ENCODE measurements at places on chromosomes 7 and 10.

DNA sequence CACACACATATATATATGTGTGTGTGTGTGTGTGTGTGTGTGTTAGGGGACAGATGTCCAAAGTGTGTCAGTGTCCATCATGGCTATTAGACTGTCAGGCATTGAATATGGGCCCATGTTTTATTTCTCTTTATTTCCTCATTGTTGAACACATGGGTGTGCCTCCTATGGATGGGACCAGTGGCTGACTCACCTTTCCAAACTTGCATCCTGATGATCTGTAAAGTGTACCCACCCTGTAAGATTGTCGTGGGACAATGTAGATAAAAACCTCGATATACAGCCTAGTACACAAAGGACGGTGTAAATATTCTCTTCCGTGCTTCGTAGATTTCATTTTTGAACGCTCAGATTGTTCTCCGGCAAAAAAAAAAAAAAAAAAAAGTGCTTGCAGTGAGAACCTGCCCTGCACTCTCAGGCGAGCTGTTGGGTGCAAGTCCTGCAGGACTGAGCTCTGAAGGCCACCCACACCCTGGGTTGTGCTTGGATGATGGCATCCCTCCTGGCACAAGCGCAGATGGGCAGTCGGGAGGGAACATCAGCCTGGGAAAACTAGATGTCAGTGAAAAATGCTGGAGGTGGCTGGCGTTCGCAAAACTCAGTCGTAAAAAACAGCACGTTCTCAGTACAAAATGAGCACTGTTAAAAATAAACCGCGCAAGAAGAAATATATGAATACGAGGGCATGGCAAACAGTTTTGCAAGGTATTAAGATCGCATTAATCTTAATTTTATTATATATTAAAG lies 166.9 kb downstream of the CUX1 start:
- no peak for DNase-seq

- DNase-seq = no peak
Observed at GRCh38 chr10:48604991-48605508, at the start of gene ARHGAP22. TSS of gene ARHGAP22 (minus strand) at chr10:48605073. CDS start at chr10:48604796, 277 bp downstream.

DNA sequence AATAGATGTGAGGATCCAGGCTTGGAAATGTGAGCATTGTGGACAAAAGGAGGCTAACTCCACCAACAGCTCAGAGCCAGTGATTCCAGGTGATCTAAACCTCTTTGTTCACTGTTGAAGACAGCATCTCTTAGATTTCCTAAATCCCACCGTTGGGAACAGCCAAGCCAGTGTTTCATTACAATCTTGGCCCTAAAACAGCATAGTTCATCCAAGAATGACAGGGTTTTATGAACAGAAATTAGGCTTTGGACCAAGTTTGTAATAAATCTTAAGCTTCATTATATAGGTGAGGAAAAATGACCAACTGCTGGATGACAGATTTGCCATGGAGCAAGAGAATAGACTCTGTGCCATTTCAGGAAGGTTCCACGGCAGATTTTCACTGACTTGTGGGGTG lies 65.8 kb downstream of the MTURN start:
- DNase-seq = no peak

GRCh38 chr7:5625938-5626337 lies 155.5 kb downstream of the RNF216 start:
- DNase-seq = no peak

DNA sequence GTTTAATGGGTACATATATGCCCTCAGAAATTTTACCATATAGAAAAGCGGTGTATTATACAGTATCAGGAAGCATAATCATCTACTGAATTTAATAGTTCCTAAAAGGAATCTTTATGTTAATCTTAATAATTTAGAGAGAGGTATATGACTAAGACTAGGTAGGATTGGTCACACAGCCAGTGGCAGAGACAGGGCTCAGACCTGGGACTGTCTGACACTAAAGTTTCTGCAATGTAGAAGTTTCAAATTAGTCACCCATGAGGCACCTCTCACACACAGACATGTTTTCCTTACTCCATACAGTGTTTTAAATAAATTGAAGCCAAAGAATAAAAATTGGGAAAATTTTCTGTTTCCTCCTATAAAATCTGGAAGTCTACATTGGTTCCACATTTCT lies 72.8 kb upstream of the ADRA2A start:
- no peak for DNase-seq

DNA sequence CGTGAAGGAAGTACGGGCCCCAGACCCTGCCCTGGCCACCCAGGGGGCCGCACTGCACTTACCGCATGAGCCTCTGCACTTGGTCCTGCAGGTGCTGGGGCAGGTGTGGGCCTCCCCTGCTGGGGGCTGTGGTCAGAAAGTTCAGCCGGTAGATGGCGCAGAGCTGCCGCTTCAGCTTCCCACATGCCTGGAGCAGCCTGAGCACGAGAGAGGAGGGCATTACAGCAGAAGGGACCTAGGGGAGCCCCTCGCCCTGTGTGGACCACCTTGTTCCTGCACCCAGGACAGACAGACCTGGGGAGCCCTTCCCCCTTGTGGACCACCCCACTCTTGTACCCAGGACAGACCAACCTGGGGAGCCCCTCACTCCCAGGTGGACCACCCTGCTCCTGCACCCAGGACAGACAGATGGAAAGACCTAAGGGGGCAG lies 8.7 kb upstream of the PYROXD2 start:
- no peak for DNase-seq

- no peak for DNase-seq
Observed at GRCh38 chr7:98930921-98931320, 52.6 kb downstream of the TRRAP start.

DNA sequence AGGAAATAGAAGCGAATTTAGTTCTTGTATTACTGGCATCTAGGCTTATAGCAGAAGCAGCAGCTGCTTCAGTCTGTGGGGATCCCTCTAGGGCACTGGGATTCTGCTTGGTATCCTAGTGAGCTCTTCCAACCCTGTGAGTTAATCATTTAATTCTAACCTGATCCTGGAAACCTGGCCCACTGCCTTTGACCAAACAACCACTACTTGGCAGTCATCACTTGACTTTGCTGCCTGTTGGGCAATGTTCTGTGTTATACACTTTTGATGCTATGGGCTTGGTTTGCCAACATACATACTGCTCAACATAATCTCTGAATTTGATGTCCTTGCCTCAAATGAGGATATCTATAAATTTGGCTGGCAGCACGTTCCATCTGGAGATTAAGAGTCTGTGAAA lies 813.4 kb downstream of the ANKRD7 start:
- DNase-seq = no peak

- DNase-seq = no peak
Observed at GRCh38 chr7:153433223-153433622, 619.0 kb upstream of the DPP6 start.

- DNase-seq = no peak
Observed at GRCh38 chr7:21059069-21059468, 272.4 kb upstream of the SP8 start.
